Activated naive CD8-positive, alpha-beta T cell treated with anti-CD3 and anti-CD28 coated beads for 36 hours (primary cell): ENCODE measurements at places on chromosomes 16 and 17. TPM values are rescaled to one million over a fixed set of nuclear protein-coding genes. Genes with fewer than 3 reads are reported as not detected.

Gene CRISPLD2
- not detected for total RNA-seq

Gene ZG16B
- 1.6 TPM for total RNA-seq

DNA sequence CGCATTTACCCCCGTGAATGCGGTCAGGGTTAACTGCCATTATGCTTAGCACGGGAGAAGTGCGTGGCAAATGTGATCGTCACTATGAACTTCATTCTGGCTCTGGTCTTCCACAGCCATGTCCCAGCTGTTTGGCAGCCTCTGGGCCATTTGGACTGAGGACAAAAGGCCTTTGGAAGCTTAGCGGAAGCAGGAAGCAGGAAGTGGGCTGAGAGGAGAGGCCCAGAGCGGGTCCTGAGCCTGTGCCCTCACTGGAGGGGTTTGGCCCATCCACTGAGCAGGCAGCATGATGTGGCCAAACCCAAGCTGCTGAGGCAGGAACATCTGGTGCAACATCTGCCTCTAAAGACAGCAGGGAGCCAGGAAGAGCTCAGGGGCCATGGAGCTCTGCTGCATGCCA is 345.9 kb downstream of the C16orf95 start:
- no peak for DNase-seq
- peaks cover 4% of the 10 kb centered on the region for H3K27me3 ChIP-seq
- no peak overlapping the region for H3K4me3 ChIP-seq
- no peaks in the 10 kb centered on the region for H3K36me3 ChIP-seq
- no peak overlapping the region for H3K27ac ChIP-seq

GRCh38 chr17:50129728-50130558 is at the start of gene SAMD14:
TSS of gene SAMD14 (minus strand) at chr17:50130160. CDS start at chr17:50124959, 5,201 bp downstream.
- peaks cover 4% of the 10 kb centered on the region for H3K36me3 ChIP-seq
- peaks cover 29% of the 10 kb centered on the region for H3K27me3 ChIP-seq
- DNase-seq = peak; percentile 41
- peaks cover 22% of the 10 kb centered on the region for H3K4me1 ChIP-seq
- H3K4me3 ChIP-seq = peak within 1 kb of the TSS; percentile 71

- no peak for DNase-seq
- H3K4me3 ChIP-seq = peak overlapping the region; percentile 55
- H3K27ac ChIP-seq = peak overlapping the region; percentile 97
- peaks cover 11% of the 10 kb centered on the region for H3K36me3 ChIP-seq
- no peaks in the 10 kb centered on the region for H3K27me3 ChIP-seq
- H3K4me1 ChIP-seq = peaks cover 91% of the 10 kb centered on the region
These were observed 14.6 kb upstream of the SREBF1 start for GRCh38 chr17:17851103-17852002.
